ENCODE measurements at places on chromosomes 5 and 9.

GRCh38 chr5:177412603-177413233 lies 3.4 kb upstream of the F12 start:
- no peak for DNase-seq

- no peak for DNase-seq
These were observed 212.0 kb downstream of the ADAMTS12 start for GRCh38 chr5:33679791-33680190.

DNA sequence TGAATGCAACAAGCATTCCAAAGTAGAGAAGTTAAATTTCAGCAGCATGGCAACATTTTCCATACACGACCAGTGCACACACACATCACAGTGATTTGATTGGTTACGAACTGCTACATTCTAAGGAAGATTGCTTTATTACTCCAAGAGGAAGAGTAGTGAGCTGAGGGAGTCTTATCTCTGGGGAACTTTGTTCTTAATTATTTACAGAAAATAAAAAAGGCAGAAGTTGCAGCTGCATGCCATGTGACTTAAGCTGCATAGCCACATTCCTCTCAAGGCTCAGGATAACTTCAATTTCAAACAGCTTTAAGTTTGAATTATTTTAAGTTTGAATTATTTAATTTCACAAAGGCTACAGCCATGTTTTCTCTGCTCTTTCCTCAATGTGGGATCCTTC lies 71.6 kb upstream of the HSPB3 start:
- DNase-seq: peak; percentile 45

DNA sequence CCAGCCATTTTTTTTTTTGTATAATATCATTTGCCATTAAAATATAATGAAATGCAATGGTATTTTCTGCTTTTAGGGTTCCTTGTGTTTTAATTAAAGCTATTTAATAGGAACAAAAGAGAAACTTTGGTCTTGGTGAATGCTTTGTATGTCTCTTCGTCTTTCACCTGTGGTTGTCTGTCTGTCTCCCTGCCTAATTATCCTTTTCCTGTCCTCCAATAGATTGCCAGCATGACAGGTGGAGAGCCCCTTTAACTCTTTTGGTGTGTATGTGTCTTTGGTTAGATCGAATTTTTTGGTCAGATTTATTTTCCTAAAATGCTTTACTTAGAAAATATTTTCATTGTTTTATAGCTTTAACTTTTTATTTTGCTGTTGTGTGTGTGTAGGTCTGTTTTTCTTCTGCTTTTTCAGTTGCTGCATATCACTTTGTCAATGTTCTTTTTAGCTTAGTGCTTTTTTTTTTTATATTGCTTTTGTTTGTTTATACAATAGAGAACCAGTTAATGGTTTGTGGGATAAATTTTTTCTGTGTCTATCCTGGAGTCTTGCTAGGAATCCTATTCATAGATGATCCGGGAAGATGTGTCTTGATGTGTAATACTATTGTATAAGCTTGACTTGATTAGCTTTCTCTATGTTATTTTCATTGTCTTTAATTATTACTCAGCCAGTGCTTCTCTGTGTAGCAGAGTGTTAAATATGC lies 8.6 kb downstream of the CHMP5 start:
- no peak for DNase-seq

- no peak for DNase-seq
These were observed 1.6 kb downstream of the KLHL3 start for GRCh38 chr5:137734331-137734730.

- no peak for DNase-seq
These were observed 51.0 kb upstream of the SPINK5 start for GRCh38 chr5:148012801-148013200.

DNA sequence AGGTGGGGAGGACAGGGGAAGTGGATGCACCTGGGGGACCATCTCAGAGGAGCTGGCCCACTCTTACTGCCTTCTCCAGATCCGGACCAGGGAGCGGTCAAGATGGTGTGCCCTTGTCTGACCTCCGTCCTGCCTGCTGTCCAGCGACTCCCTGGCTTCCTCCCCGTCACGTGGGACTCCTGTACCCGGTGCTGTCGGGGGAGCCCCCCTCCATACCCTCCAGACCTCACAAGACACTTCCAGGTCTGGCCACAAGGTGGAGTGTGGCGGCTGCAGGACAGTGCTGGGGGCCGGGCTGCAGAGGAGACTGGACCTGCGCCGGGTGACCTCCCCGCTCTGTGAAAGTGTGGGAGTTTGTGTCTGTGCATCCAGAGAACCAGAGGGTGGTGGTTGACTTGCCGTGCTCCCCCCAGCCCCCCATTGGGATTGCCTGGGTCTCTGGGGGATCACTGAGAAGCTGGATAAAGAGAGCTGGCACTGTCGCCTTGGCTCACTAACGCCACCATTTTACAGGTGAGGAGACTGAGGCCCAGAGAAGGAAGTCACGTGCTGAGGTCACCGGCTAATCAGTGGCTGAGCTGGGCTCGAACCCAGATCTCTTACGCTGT lies 1.9 kb upstream of the CRB2 start:
- DNase-seq: peak; percentile 82

- no peak for DNase-seq
These were observed 24.8 kb upstream of the PDCD1LG2 start for GRCh38 chr9:5485378-5486085.

DNA sequence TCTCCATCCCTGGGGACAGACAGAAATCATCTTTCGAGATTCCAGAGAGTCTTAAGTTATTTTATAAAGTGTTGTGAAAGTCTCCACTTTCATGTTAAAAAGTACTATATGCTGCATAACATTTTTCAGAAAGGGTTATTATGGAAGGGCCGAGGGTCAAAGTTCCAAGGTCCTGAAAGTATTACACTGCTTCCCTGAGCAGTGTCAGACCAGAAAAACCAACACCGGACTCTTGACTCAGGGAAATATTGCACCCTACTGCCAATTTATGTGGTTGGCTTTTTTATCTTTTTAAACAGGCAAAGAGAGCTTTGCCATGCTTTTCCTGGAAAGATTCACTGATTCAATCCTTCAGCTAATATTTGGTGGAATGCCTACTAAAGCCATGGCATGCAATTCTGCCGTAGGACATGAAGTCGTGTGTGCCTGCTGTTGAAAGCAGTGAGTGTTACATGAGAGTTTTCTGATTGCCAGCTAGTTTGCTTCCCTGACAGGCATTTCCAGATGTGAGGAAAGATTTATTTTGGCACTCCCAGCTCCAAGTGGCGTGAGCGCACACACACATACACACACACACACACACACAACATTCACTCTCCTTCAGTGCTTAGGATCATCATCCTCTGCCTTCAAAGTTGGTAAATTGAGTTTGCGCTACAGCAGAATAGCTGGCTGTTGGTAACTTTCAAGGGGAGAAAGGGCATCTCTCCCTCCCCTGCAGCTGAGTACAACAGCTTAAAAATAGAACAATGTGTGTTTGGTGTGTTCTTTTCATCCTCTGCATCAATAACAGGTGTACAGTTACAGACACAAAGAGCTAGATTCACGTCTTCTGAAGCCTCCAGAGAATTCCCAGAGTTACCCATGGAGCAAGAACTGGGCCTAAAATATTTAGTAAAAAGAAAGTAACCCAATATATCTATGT lies 45.6 kb downstream of the SLC1A3 start:
- peak; percentile 19 for DNase-seq

DNA sequence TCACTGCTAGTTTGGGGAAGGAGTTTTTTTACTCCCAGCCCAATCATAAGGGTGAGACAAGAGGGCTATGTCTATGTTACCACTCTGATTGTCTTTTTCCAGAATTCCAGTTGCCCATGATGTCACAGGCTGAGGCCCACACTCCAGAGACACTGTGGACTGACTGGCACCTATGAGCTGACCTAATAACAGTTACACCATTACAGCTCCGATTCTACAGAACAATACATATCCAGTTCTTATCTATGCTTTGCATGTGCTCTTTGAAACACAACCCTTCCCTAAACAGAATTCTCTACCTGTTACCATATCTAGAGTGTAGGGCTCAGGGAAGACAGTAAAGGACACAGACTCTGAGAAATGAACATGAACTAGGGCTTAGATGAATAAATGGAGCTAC lies 45.7 kb upstream of the ALDOB start:
- DNase-seq: no peak
